ENCODE measurements at places on chromosomes 7 and 10.

GRCh38 chr10:2631557-2632205 is 435.7 kb upstream of the PFKP start:
- DNase-seq: no peak

DNA sequence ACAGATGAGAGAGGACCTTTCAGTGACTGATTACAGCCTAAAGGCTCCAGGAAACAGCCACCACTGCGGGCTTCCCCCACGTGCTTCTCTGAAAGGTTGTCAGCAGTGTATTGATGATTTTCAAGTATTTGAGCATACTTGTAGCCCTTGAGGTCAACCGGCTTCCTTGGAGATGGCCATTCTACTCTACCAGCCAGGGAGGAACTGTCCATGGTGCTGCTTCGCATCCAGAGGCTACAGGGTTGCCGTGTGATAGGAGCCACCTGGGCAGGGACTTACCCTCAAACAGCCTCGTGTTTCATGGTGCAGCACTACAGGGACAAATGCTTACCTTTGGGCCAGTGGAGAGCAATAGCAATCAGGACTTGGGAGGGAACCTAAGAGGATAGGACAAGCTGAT is 179.5 kb downstream of the DPP6 start:
- DNase-seq: no peak

GRCh38 chr7:36015733-36016132 is 137.3 kb upstream of the EEPD1 start:
- DNase-seq: no peak

GRCh38 chr10:73591935-73592699 is 975 bp upstream of the USP54 start:
- peak; percentile 45 for DNase-seq

GRCh38 chr7:29764227-29764626 is 42.1 kb upstream of the WIPF3 start:
- no peak for DNase-seq

Data from NCI-H2029 treated with DMSO at 0.1 percent for 48 hours (cell line).